A549 treated with Hydrocortisone at 1 μM for 4 hours (cell line): ENCODE measurements at places on chromosomes 1 and 21. TPM values are rescaled to one million over a fixed set of nuclear protein-coding genes. Genes with fewer than 3 reads are reported as not detected.

The PCP4L1 gene
- 0.09 to 0.17 TPM (median 0.12 TPM) in 4 of 5 replicates, not detected in the other for total RNA-seq

The BNIPL gene
- total RNA-seq = 0.03 to 0.28 TPM (median 0.09 TPM) in 5 replicates

The LCE1E gene
- 0.08 to 0.17 TPM (median 0.12 TPM) in 3 of 5 replicates, not detected in the others for total RNA-seq

The FDPS gene
- 158 to 180 TPM (median 168 TPM) in 5 replicates for total RNA-seq

The HENMT1 gene
- total RNA-seq = 3.7 to 4.7 TPM (median 4.4 TPM) in 5 replicates

The IL12RB2 gene
- total RNA-seq = 0.08 to 0.20 TPM (median 0.12 TPM) in 5 replicates

The CASZ1 gene
- total RNA-seq = 1.4 to 2.1 TPM (median 1.7 TPM) in 5 replicates

The GPR52 gene
- 0.10 to 0.17 TPM in 2 of 5 replicates, not detected in the others for total RNA-seq

The HUNK gene
- 1.2 to 1.7 TPM (median 1.4 TPM) in 5 replicates for total RNA-seq

The HSD3B1 gene
- not detected in 5 replicates for total RNA-seq

The FAM151A gene
- total RNA-seq = 0.15 to 0.29 TPM (median 0.24 TPM) in 5 replicates
